ENCODE measurements at places on chromosomes 12 and 14. TPM values are rescaled to one million over a fixed set of nuclear protein-coding genes. Genes with fewer than 3 reads are reported as not detected.

- no peak for DNase-seq
Observed at GRCh38 chr12:99552022-99552421, 95.5 kb upstream of the GARIN6 start.

DNA sequence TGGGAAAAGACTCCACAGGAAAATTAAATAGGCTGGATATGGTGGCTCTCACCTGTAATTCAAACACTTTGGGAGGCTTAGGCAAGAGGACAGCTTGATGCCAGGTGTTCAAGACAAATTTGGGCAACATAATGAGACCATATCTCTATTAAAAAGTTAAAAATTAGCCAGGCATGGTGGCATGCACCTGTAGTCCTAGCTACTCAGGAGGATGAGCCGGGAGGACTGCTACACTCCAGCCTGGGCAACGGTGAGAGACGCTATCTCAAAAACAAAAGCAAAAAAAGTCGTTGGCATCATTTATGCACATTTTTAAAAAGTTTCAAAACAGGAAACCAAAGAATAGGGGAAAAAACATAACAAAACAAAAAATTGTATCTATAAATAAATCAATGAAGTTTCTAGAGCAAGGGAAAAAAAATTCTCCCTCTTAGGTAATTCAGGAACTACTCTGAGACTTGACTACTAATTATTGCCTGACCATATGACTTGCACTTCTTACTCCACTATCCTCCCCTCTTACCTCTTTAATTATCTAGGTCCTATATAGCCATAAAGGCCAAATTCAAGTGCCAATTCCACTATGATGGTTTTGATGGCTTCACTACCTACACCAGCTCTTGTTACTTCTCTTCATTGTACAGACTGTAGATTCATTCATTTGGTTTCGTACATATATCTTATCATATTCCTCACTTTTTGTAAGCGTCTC lies 1.6 kb downstream of the METTL3 start:
- no peak for DNase-seq

GRCh38 chr12:116171549-116171948 lies 105.9 kb downstream of the MED13L start:
- DNase-seq, result no peak

DNA sequence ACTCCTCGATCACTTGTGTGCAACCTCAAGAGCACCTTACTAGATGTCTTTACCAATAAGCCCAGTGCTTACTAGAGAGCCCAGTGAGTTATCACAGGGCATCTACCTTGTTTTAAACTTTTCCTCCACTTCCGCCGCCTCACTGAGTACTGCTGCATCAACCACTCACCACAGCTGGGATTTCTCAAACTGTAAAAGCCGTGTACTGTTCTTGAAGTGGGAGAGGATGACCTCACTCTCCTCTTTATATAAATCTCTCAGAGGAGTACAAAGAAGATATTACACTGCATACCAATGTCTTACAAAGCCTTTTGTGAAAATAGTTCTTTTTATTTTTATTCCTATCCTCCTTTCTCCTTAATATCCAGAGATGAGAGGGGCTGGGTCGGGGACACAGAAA lies 94.1 kb downstream of the PLCZ1 start:
- no peak for DNase-seq

DNA sequence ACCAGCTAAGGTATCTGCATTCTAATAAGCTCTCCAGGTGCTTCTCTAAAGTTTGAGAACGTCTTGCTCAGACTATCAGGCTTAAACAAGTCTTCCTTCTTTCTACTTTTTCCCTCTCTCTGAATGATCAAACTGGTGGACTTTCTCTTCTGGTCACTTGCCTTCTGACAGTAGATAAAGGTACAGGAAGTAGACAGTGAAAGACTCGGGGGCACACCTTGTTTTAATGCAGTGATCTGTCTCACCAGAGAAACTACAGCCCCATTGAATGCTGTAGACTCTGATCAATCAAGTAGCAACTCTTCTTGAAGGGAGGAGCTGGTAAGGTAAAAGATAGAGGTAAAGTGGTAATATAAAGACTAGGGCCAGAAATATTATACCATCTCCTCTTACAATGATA lies 48.1 kb upstream of the ATXN7L3B start:
- no peak for DNase-seq

GRCh38 chr12:75971253-75971652 lies 60.3 kb downstream of the PHLDA1 start:
- no peak for DNase-seq

DNA sequence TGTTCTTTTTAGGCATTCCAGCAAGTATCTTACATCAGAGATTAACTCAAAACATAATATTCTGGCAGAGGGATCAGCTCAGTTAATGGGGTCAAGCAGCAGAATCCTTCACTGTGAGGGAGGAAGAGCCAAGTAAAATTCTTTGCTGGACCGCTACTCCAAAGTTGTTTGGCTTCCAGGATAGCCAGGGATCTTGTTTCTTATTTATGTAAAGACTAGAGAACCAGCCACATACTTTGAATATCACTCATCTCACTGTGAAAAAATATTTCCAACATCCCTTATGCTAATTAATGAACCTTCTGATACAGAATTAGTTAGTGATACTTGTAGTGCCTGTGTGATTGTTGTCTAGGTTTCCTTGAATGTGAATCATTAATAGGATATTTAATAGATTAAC lies 94.2 kb downstream of the PLEKHA5 start:
- no peak for DNase-seq

- peak; percentile 35 for DNase-seq
Observed at GRCh38 chr12:76346798-76347420, 1.3 kb downstream of the BBS10 start.

DNA sequence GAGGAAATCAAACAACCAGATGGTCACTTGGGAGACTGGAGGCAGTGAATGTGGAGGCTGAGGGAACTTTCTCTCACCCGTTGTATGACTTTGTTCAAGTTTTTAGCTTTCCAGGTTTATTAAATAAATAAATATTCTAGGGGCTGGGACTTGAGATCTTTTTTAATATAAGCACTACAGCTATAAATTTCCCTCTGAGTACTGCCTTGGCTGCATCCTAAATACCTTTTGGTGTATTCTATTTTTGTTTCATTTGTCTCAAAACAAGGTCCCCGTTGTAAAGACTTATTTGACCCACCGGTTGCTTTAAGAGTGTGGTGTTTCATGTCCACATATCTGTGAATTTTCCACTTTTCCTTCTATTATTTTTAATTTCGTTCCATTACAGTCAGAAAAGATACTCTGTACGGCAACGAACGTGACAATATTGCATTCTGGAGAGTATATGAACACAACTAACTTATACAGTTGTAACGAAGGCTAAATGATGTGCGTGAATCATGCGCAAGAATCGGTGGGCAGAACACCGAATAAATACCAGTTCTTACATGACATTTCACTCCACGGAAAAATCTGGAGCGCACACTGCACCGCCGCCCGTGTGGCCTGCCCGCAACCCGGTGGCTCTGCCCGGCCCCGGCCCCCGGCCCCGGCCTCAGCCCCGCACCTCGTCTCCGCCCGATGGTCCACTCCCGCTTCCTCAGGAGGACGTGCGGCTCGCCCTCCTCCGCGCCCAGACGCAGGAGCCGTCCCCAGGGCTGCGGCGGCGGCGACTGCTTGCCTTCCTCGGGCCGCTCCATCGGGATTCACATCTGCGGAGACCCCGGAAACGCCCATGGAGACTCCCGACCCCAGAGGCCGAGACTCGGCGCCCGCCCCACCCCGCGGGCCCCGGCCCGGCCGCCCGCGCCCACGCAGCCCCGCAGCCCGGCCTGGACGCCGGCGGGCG lies 602 bp downstream of the CHFR start:
- peak; percentile 13 for DNase-seq

DNA sequence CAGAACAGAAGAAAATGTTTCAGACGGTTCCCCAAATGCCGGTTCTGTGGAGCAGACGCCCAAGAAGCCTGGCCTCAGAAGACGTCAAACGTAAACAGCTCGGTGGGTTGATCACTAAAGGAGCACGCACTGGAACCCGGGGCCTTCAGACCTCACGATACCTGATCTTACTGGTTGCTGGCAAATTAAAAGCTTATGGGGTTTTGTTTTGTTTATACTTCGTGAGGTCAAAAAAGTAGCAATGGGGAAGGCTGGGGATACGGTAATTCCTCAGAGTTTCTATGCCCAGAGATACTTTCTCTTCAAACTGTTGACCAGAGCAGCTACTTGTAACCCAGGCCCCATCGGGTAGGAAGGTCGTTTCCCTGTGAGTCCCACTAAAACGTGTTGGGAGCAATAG lies 1.7 kb downstream of the CDKN1B start:
- no peak for DNase-seq

DNA sequence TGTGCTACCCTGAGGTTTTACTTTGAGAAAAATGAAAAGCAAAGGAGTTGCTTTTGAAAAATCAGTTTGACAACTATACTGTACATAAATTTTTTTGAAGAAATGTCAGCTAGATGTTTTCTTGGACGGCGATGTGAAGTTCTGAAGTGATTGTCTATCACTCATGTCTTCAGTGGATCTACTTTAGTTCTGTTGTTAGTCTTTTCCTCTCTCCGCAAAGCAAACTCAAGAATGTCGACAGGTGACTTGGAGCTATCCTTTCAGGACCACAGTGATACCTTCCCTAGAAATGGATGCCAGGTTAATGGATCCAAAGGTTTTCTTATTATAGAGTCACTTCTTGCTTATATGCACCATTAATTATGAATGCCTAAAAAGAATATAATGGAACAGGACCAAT lies 1.2 kb downstream of the PTPRO start:
- DNase-seq, result no peak

GPR84 gene
- not detected for total RNA-seq

RERGL gene
- 2.2 TPM for total RNA-seq

RND1 gene
- total RNA-seq, result 0.57 TPM

RNASE7 gene
- total RNA-seq, result not detected

CPSF6 gene
- total RNA-seq, result 24.2 TPM

AHNAK2 gene
- total RNA-seq, result 1.7 TPM
